ENCODE measurements at places on chromosomes 16 and 17.
A peak's percentile ranks its signal among the peaks of the same experiment; 100 is the strongest.

- DNase-seq: no peak
These were observed 810.6 kb downstream of the CDH11 start for GRCh38 chr16:64311241-64311640.

GRCh38 chr16:57884655-57885133 lies 82.4 kb upstream of the KIFC3 start:
- no peak for DNase-seq

GRCh38 chr17:42111871-42112551 lies 503 bp downstream of the DHX58 start:
- DNase-seq: no peak

DNA sequence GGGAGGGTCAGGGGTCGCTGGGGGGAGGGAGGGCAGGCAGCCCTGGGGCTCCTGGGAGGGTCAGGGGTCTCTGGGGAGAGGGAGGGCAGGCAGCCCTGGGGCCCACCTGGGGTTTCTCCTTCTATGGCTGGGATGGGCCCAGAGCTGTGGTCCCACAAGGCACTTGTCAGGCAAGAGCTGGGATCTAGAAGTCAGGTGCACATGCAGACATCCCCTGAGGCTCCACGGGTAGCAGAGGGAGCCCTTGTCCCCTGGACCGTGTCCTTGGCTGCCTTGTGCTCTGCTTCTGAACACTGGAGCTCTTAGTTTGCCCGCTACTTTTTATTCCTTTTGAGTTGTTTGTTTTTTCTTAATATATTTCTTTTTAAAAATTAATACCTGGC lies 1.8 kb downstream of the TUBB3 start:
- DNase-seq: no peak

GRCh38 chr17:7146115-7146514 lies 31.5 kb upstream of the ASGR2 start:
- DNase-seq: no peak

GRCh38 chr17:48429638-48430586 lies at the start of gene SKAP1:
Gene SKAP1 (minus strand): TSS chr17:48430214.
- DNase-seq: peak; percentile 72

GRCh38 chr17:40307740-40308239 lies 1.2 kb upstream of the RARA start:
- DNase-seq: no peak

DNA sequence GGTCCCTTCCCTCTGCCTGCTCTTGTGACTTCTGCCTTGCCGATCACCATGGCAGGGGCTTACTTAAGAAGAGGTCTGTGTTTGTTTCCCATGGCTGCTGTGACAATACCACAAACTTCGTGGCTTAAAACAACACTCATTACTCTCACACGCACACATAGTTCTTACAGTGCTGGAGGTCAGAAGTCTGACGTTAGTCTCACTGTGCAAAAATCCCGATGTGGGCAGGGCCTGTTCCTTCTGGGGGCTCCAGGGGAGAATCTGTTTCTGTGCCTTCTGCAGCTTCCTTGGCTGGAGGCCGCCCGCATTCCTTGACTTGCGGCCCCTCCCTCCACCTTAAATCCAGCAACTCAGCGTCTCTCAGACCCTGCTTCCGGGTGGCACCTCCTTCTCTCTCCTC lies 249.2 kb upstream of the GSE1 start:
- DNase-seq: no peak

DNA sequence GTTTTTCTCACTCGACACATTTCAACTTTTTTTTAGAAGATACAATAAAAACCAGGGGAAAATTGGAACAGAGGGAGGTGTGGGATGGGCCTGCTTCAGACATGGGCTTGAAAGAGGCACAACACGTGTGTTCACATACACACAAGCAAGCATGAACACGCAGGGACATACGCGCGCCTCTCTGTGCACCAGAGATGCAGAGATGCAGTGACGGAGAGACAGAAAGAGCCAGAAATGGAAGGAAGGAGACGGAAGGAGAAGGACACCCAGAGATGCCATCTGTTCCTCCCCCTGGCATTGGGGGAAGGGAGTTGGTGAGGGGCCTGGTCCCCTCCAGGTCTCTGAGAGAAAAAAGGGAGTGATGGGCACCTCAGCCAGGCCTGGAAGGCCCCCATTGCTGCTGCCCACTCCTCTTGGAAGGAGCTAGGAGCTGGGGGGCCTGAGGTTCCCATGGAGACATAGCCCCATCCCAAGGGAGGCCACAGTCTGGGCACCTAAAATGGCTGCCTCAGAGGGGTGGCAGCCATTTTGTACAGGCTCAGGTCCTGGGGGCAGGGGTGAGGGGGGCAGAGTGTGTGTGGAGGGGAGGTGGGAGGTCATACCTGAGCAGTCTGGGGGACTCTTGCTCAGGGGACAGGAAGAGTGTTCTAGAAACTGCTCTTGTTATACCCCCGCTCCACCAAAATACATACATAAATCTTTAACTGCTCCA lies 3.8 kb upstream of the NEUROD2 start:
- no peak for DNase-seq

GRCh38 chr17:48568499-48569239 lies 9.5 kb downstream of the HOXB4 start:
- no peak for DNase-seq

GRCh38 chr17:79977161-79977631 lies 58.5 kb downstream of the TBC1D16 start:
- DNase-seq: no peak

Data from activated naive CD4-positive, alpha-beta T cell treated with Interleukin-2 at 50 U/mL for 16 hours (primary cell).